ENCODE measurements at places on chromosomes 5 and 9. TPM values are rescaled to one million over a fixed set of nuclear protein-coding genes. Genes with fewer than 3 reads are reported as not detected.

- DNase-seq, result peak; percentile 64
Observed at GRCh38 chr9:752681-753200, 88.8 kb upstream of the DMRT1 start.

- peak; percentile 58 for DNase-seq
Observed at GRCh38 chr5:179235416-179236400, 109.6 kb downstream of the ADAMTS2 start.

Gene F2RL2
- total RNA-seq, result not detected

Gene TMEM252
- total RNA-seq, result not detected

Gene ECM2
- 10.8 TPM for total RNA-seq
